ENCODE measurements at places on chromosomes 3 and 15. TPM values are rescaled to one million over a fixed set of nuclear protein-coding genes. Genes with fewer than 3 reads are reported as not detected.
A peak's percentile ranks its signal among the peaks of the same experiment; 100 is the strongest.

The TJP1 gene
- 70.9 TPM for total RNA-seq

The SYNPR gene
- 0.52 TPM for total RNA-seq

The SLC22A13 gene
- not detected for total RNA-seq

- H3K27me3 ChIP-seq = no peaks in the 10 kb centered on the region
- no peak overlapping the region for H3K27ac ChIP-seq
- peaks cover 47% of the 10 kb centered on the region for H3K4me1 ChIP-seq
- DNase-seq = no peak
- no peaks in the 10 kb centered on the region for H3K36me3 ChIP-seq
These were observed 11.4 kb downstream of the ZFAND6 start for GRCh38 chr15:80070840-80071239.

DNA sequence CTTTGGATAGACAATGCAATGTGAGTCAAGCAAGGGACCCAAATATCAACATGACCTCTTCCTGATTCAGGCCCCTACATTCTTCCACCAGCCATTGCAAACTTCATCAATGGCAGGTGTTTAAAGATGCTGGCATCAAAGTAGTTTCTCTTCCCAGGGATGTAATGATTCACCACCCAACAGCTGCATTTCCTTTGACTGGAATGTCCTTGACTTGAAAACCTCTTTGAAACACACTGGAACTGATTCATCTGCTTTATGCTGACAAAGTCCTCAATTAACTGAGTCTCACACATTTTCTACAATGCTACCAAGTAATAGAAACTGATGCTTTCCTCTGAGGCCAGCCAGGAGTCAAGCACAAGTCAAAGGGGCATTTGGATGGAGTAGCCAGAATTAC, 385.5 kb downstream of the GBE1 start:
- H3K36me3 ChIP-seq = no peaks in the 10 kb centered on the region
- H3K27ac ChIP-seq = no peak overlapping the region
- H3K4me3 ChIP-seq = no peak overlapping the region

GRCh38 chr3:68482565-68482964, 449.8 kb downstream of the TAFA4 start:
- no peak for DNase-seq
- H3K27ac ChIP-seq = no peak overlapping the region
- H3K4me1 ChIP-seq = no peaks in the 10 kb centered on the region
- no peaks in the 10 kb centered on the region for H3K27me3 ChIP-seq
- H3K4me3 ChIP-seq = no peak overlapping the region
- no peaks in the 10 kb centered on the region for H3K36me3 ChIP-seq

DNA sequence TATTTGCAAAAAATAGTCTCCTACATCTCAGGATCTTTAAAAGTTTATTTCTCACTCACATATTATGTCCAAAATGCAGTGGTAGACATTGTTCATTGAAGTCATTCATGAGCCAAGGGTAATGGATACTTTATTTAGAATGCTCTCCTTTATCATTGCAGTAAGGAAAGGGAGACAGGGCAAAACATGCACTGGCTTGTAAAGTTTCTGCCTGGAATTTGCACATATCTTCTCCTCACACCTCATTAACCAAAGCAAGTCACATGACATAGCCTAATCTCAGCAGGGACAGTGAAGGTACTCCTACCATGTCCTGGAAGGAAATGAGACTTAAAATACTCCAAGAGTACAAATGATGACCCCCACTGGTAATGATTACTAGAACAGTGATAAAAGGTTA, 333.7 kb upstream of the EPHA3 start:
- H3K27ac ChIP-seq = no peak overlapping the region
- H3K27me3 ChIP-seq = no peaks in the 10 kb centered on the region
- DNase-seq = no peak

DNA sequence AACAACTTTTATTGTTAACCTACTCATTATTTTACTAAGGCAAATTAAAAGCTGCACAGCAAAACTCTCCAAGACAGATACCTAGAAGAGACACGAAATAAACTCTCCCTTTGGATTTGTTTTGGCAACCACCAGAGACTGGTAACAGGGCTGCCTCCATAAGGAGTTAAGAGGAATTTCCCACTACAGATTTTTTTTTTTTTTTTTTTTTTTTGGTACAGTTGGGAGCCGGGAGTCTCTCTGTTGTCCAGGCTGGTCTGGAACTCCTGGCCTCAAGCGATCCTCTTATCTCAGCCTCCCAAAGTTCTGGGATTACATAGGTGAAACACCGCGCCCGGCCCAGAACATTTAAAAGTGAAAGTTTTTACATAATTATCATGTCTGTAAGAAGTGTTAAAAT, 73.6 kb upstream of the VGLL4 start:
- H3K27me3 ChIP-seq = no peaks in the 10 kb centered on the region
- peak overlapping the region; percentile 99 for H3K27ac ChIP-seq
- H3K36me3 ChIP-seq = no peaks in the 10 kb centered on the region
- H3K4me1 ChIP-seq = peaks cover 56% of the 10 kb centered on the region
- H3K4me3 ChIP-seq = no peak overlapping the region

GRCh38 chr3:10582733-10583132, 77.3 kb upstream of the ATP2B2 start:
- H3K27me3 ChIP-seq = no peaks in the 10 kb centered on the region
- H3K27ac ChIP-seq = no peak overlapping the region
- H3K4me3 ChIP-seq = no peak overlapping the region
- H3K4me1 ChIP-seq = no peaks in the 10 kb centered on the region
- DNase-seq = no peak
- no peaks in the 10 kb centered on the region for H3K36me3 ChIP-seq

- H3K4me3 ChIP-seq = no peak overlapping the region
- H3K27me3 ChIP-seq = no peaks in the 10 kb centered on the region
- no peaks in the 10 kb centered on the region for H3K36me3 ChIP-seq
- no peak overlapping the region for H3K27ac ChIP-seq
These were observed 47.8 kb downstream of the ATP2B2 start for GRCh38 chr3:10457560-10457959.

DNA sequence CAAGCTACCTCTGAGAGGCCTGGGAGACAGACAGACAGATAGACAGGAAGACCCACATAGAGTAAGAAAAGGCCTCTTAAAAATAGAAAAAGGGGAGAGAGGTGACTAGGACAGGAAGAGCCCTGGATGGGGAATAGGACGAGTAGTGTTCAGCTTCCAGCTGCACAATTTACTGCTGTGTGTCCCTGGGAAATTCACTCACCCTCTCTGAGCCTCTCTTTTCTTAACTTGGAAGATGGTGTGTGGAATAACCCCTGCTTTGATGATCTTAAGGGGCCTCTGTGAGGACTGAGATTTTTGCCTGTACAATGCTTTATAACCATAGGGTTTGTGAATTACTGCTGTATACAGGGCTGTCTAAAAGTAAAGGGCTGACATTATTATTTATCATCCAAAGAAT, 37.5 kb downstream of the FEM1B start:
- H3K27me3 ChIP-seq = no peaks in the 10 kb centered on the region
- H3K4me1 ChIP-seq = peaks cover 11% of the 10 kb centered on the region
- H3K36me3 ChIP-seq = no peaks in the 10 kb centered on the region
- H3K27ac ChIP-seq = no peak overlapping the region

DNA sequence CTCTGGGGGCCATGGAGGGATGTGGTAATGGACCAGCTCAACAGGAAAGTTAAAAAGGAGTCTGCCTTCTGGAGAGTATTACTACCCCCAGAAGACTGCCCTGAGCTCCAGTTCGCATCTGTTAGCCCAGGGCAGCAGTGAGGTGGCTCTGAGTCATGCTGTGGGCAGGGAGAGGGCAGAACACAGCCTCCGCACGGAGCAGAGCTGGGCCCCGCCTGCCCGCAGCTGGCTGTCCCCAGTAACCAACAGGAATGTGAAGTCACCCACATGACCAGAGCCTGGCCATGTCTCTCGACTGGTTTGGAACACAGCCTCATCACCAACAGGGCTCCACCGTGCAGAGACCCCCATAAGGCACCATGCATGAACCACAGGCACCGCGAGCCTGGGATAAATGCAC, 62.1 kb downstream of the CYFIP1 start:
- H3K4me3 ChIP-seq = no peak overlapping the region
- peaks cover 6% of the 10 kb centered on the region for H3K36me3 ChIP-seq
- H3K27ac ChIP-seq = no peak overlapping the region
- H3K27me3 ChIP-seq = no peaks in the 10 kb centered on the region

GRCh38 chr3:195762611-195763010, 41.8 kb downstream of the MUC20 start:
- no peaks in the 10 kb centered on the region for H3K27me3 ChIP-seq
- no peak overlapping the region for H3K4me3 ChIP-seq
- H3K36me3 ChIP-seq = no peaks in the 10 kb centered on the region
- no peaks in the 10 kb centered on the region for H3K4me1 ChIP-seq

DNA sequence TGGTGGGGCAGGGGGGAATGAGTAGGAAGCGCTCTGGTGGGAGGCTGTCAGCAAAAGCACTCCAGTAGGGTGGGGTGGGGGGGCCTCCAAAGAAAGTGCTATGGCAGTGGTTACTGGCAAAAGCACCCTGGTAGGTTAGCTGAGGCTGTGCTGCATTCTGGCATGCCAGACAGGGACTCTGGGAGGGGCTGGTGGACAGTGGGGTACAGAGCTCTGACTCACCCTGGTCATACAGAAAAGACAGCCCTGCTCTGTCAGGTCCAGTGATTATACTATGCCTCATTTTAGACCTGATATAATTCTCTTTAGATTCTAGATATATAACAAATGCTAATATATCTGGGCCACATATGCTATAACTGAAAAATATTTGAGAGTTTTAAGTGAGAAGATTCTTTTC, 82.8 kb upstream of the CPNE4 start:
- no peaks in the 10 kb centered on the region for H3K4me1 ChIP-seq
- H3K27ac ChIP-seq = no peak overlapping the region
- no peaks in the 10 kb centered on the region for H3K36me3 ChIP-seq
- no peak overlapping the region for H3K4me3 ChIP-seq

Measured in body of pancreas (tissue), 4 donors.